Mesendoderm (in vitro differentiated cells): ENCODE measurements at places on chromosomes 11 and 22.

GRCh38 chr22:20741634-20742581 lies 32.0 kb upstream of the SERPIND1 start:
- H3K4me3 ChIP-seq = no peak overlapping the region
- peaks cover 1% of the 10 kb centered on the region for H3K36me3 ChIP-seq
- no peaks in the 10 kb centered on the region for H3K27me3 ChIP-seq
- no peaks in the 10 kb centered on the region for H3K4me1 ChIP-seq
- DNase-seq = peak; percentile 47

DNA sequence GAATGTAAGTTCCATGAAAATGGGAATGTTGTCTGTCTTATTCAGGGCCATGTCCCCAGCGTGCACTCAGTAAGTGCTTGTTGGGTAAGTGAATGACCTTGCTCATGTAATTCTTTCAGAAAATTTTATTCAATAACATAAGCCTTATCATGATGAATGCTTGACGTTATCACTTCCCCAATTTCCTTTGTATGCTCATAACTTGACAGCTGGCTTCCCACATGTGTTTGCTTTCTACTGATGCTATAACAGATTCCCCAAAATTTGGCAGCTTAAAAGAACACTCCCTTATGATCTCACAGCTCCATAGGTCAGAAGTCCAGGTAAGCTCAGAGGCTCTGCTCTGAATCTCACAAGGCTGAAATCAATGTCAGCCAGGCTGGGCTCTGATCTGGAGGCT lies 155.8 kb upstream of the POU2AF2 start:
- no peak for DNase-seq
- no peaks in the 10 kb centered on the region for H3K27me3 ChIP-seq
- H3K4me1 ChIP-seq = no peaks in the 10 kb centered on the region
- H3K27ac ChIP-seq = no peak overlapping the region
- H3K36me3 ChIP-seq = no peaks in the 10 kb centered on the region
- no peak overlapping the region for H3K4me3 ChIP-seq

DNA sequence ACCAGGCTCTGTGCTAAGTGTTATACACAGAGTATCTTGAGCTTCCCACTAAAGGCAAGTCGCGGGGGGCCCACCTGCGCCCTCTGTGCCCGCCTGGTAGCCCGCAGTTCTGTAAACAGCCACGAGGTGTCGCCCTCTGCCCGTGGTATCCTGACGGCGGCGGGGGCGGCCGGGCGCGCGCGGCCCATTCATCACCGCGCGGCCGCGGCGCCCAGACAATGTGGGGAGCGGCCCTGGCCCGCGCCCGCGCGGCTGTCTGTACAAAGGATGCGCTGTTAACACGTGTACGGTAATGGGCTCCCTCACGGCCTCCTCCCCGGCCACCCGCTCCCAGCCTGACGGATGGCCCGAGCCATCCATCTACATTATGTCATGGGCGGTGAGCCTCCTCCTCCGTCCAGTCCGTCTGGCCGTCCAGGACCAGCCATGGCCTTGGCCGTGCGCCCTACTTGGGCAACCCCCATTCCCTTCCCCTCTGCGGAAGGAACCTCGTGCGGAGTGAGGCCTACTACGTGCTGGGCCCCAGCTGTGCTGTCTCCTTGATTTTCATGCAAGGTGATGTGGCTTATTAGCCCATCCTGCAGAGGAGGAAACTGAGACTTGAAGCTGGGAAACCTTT lies 99.4 kb downstream of the MIAT start:
- peak; percentile 65 for DNase-seq
- no peaks in the 10 kb centered on the region for H3K36me3 ChIP-seq
- H3K27me3 ChIP-seq = no peaks in the 10 kb centered on the region
- H3K4me1 ChIP-seq = peaks cover 4% of the 10 kb centered on the region

GRCh38 chr11:37450613-37451012 lies 852.6 kb upstream of the RAG2 start:
- H3K27ac ChIP-seq = no peak overlapping the region
- no peaks in the 10 kb centered on the region for H3K36me3 ChIP-seq
- H3K27me3 ChIP-seq = no peaks in the 10 kb centered on the region

DNA sequence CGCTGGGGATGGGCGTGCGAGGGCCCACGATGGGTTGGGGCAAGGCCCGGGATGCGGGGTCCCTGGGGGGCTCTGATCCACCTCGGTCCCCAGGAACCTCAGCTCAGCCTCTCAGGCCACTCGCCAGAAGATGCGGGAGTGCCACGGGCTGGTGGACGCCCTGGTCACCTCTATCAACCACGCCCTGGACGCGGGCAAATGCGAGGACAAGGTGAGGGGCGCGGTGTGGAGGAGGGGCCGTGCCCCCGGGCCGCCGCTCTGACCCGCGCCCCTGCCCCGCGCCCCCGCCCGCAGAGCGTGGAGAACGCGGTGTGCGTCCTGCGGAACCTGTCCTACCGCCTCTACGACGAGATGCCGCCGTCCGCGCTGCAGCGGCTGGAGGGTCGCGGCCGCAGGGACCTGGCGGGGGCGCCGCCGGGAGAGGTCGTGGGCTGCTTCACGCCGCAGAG lies 6.3 kb downstream of the PKP3 start:
- no peak overlapping the region for H3K4me3 ChIP-seq
- H3K36me3 ChIP-seq = no peaks in the 10 kb centered on the region
- H3K27ac ChIP-seq = no peak overlapping the region
- H3K27me3 ChIP-seq = no peaks in the 10 kb centered on the region

DNA sequence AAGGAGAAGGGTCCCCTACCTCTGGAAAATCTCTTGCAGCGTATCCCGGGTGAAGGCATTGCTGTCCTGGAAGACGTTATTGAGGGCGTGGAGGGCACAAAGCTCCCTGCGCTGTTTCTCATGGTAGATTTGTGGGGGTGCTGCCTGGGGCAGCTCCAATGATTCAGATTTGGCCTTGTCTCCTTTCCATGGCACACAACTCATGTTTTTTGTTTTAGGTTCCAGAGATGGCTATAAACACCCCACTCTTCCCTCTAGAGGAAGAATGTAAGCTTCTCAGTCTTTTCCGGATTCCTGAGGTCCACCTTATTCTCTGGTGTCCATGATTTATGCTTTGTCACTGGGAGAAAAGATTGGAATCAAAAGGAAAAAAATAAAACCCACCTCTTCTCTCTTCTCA lies 959 bp downstream of the JOSD1 start:
- H3K4me1 ChIP-seq = peaks cover 3% of the 10 kb centered on the region
- H3K27ac ChIP-seq = no peak overlapping the region
- peak; percentile 22 for DNase-seq
- H3K27me3 ChIP-seq = no peaks in the 10 kb centered on the region

DNA sequence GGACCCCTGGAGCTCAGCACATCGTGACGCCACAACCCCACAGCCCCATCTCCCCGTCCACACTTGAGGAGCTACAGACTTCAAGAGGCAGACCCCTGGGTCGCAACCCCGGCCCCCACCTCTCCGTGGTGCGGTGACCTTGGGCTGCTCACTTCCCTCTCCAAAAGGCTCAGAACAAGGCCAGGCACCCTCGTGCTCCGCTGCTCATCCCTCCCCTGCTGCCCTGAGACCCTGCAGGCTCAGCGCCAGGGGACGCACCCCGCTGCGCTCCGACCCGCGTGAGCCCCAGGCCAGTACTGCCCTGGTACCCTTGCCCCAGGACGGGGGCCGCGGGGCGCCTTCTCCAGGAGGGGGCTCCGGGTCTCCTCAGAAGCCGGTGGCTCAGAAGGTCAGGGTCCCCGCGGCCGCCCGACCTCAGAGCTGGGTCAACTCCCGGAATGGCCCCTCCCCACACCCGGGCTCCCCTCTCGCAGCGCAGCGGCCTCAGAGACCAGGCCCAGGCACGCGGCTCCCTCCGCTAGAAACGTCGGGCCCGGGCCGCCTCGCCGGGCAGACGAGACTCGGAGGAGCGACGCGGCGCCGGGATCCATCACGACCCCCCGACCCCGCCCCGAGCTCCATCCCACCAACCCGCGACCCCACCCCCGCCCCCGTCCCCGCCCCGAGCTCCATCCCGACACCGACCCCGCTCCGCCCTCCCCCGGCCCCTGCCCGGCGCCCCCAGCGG lies 563 bp downstream of the GATD1 start:
- H3K27ac ChIP-seq = peak overlapping the region; percentile 79
- H3K4me3 ChIP-seq = peak overlapping the region; percentile 71
- H3K27me3 ChIP-seq = no peaks in the 10 kb centered on the region
- no peaks in the 10 kb centered on the region for H3K36me3 ChIP-seq
- DNase-seq = peak; percentile 66
- no peaks in the 10 kb centered on the region for H3K4me1 ChIP-seq

DNA sequence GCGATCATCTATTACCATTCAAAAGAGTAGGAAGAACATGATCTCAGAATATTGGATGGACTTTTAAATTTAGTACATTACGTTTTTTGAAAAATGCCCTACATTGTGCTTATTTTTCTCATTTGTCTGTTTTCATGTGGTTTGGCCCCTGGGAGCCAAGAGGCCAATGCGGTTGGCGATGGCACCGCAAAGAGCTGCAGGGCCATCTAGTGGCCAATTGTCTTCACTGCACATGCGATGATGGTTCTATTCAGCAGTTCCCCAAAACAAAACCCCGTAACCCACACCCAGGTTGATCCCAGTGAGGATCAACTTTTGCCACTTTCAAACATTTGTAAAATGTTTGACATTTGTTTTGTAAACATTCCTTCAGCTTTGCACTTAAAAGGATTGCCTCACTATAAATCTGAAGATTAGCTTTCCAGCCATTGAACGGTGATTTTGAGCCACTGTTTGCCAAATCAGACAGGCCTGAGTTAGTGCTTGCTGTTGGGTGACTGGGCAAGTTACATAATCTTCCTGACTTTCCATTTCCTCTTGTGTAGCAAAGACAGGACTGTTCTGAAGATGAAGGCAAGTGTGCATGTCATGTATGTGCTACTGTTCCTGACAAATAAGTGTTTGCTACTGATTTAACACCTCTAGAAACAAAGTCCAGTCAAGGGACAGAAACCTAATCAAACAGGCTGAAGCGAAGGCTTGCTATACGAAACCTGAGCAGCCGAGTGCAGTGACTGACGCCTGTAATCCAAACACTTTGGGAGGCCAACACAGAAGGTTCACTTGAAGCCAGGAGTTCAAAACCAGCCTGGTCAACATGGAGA lies 29.2 kb upstream of the XBP1 start:
- no peak overlapping the region for H3K27ac ChIP-seq
- H3K4me1 ChIP-seq = no peaks in the 10 kb centered on the region
- peak; percentile 73 for DNase-seq

- no peak overlapping the region for H3K27ac ChIP-seq
- H3K4me1 ChIP-seq = no peaks in the 10 kb centered on the region
- no peak overlapping the region for H3K4me3 ChIP-seq
- peaks cover 15% of the 10 kb centered on the region for H3K27me3 ChIP-seq
- DNase-seq = no peak
Observed at GRCh38 chr22:38452373-38453065, 2.5 kb downstream of the KCNJ4 start.

DNA sequence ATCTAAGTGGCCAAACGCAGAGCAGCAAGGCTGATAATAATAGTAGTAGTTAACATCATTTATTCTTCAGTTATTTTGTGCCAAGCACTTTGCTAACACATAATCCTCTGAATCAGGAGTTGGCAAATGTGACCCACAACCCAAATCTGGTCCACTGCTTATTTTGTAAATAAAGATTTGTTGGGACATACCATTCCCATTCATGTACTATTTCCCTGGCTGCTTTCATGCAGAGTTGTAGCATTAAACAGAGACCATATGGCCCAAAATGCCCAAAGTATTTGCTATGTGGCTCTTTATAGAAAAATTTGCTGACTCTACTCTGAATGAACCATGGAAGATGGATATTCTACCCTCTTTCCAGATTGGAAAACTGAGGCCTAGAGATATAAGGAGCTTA lies 50.3 kb downstream of the COMMD9 start:
- peaks cover 1% of the 10 kb centered on the region for H3K4me1 ChIP-seq
- no peak overlapping the region for H3K4me3 ChIP-seq
- H3K36me3 ChIP-seq = no peaks in the 10 kb centered on the region
- no peaks in the 10 kb centered on the region for H3K27me3 ChIP-seq
- no peak overlapping the region for H3K27ac ChIP-seq

DNA sequence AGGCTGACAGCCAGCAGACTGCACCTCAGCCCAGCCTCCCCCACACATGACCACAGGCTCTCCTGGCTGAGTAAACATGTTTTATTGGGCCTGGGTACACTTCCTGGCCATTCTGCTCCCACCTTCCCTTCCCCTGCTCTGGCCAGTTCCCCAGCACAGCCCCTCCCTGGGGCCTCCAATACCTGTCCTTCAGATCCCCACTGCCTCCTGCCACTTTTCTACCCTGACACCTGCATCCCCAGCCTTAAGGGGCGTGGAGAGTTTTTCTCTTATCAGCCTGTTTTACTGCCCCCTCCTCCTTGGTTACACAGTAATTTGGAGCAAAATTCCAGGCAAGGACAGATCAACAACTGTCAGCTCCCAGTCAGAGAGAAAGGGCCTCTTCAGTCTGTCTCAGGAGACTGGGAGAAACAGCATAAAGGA lies at the start of gene ISX:
Gene ISX (plus strand): TSS at position 363 of the 423 bp plus-strand sequence. CDS start 930 bp downstream, outside the sequence.
- DNase-seq = no peak
- H3K27ac ChIP-seq = no peak within 1 kb of the TSS
- H3K4me3 ChIP-seq = no peak within 1 kb of the TSS
- no peaks in the 10 kb centered on the region for H3K36me3 ChIP-seq
- no peaks in the 10 kb centered on the region for H3K4me1 ChIP-seq

DNA sequence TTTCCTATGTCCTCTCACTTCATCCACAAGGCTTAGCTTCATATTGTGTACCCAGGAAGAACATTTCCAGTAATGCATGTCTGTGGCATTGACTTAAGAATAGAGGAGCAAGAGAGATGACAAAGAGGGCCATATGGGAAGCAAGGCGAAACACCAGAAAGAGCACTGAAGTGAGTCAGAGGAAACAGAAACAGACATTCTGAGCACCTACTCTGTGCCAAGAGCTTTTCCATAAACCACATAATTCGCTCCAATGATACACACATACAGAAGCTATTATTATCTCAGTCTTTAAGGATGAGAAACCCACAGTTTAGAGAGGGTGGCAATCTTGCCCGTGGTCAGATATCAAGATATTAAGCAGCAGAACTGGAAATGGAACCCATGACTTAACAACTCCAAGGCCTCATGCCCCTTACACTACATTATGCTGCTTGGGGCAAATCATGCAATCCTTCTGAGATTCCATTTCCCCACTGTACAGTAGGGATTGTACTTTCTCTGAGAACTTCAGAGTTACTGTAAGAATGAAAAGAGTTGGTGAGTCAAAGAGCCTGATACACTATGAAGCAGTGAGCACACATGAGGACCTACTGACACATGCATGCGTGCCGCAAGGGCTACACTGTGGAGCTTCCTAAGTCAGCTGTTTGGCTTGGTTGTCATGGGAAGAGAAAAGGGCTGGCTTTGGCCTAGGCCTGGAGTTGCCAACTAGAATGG lies 126.6 kb downstream of the KCNC1 start:
- no peaks in the 10 kb centered on the region for H3K4me1 ChIP-seq
- no peaks in the 10 kb centered on the region for H3K36me3 ChIP-seq
- no peak overlapping the region for H3K4me3 ChIP-seq
- H3K27ac ChIP-seq = no peak overlapping the region

- DNase-seq = no peak
- peaks cover 16% of the 10 kb centered on the region for H3K4me1 ChIP-seq
Observed at GRCh38 chr11:92249156-92249753, 24.6 kb downstream of the FAT3 start.

GRCh38 chr11:95228081-95228749 lies 2.8 kb downstream of the SESN3 start:
- H3K36me3 ChIP-seq = no peaks in the 10 kb centered on the region
- DNase-seq = no peak
- H3K4me1 ChIP-seq = no peaks in the 10 kb centered on the region
- peaks cover 4% of the 10 kb centered on the region for H3K27me3 ChIP-seq
- H3K4me3 ChIP-seq = no peak overlapping the region
